ENCODE measurements at places on chromosomes 7 and 10.

DNA sequence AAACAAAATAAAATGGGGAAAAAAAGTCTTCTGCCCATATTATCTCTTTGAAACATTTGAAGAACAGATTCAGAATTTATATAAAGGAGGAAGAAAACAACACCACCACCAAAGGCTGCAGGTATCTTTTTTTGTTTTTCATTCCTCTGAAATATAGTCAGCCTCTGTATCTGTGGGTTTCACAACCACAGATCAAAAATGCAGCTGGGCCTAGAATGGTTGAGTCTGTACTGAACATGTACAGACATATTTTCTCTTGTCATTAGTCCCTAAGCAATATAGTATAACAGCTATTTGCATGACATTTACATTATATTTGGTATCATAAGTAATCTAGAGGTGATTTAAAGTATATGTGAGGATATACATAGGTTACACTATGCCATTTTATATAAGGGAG is 559.7 kb upstream of the LRRN3 start:
- DNase-seq: no peak

DNA sequence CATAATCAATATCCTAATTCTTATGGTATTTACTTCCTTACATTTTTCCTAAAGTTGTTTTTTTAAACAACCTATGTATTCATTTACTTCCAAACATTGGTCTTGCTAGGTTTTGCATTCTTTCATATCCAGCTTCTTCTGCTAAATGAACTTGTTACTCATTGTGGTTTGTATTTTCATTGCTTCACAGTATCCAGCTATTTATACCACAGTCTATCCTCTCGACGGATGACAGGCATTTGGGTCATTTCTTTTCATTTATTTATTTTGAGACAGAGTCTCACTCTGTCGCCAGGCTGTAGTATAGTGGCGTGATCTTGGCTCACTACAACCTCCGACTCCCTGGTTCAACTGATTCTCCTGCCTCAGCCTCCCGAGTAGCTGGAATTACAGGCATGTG is 66.8 kb downstream of the CCDC6 start:
- DNase-seq: no peak

GRCh38 chr7:18708204-18708603 is 212.7 kb downstream of the HDAC9 start:
- no peak for DNase-seq

- no peak for DNase-seq
These were observed 27.0 kb downstream of the KCNH2 start for GRCh38 chr7:150951181-150951520.

DNA sequence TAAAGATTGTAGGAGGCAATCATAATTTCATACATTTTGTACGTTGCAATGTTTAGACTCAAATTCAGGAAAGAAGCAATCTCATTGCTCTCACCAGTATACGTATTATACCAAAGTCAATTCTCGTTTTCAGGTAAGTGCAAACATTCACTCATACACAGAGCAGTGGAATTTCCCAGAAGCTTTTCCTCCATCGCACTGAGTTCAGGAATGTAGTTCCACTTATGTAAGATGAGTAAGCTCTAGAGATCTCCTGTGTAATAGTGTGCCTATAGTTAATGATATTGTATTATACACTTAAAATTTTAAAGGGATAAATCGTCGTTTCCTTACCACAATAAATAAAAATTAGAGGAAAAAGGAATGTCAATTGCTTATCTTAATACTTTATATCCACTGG is 470.8 kb upstream of the KCND2 start:
- DNase-seq: no peak

GRCh38 chr7:706721-707120 is 19.8 kb upstream of the DNAAF5 start:
- DNase-seq: no peak

DNA sequence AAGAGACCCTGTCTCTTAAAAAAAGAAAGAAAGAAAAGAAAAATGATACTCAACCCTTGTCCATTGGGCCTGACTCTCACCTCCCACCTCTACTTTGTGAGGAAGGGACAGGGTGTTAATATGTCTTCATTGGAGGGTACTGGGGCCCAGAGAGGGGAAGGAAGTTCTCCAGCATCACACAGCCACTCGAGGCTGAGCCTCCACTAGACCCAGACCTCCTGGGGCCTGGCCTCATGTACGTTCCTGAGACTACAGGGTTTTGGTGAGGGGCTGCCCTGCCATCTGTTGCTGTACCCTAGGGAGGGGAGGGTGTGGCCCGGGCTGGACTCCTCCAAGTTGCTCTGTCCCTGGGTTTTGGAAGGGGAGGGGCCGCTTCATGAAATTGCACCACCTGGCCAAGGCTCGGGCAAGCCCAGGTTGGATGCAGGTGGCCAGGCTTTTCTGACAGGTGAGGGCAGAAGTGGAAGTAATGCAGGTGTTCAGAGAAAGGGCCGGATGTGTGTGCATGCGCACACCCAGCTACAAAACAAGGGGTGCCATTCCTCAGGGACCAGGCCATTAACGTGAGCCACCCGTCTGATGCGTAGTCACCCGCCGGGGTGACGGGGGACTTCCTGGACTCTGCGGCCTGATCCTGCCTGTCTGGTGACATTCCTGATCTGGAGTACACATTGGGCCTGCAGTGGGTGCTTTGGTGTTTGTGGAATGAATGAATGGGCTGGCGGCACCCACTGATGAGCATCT is 21.7 kb downstream of the GTF2IRD1 start:
- DNase-seq: no peak

Measured in stimulated activated CD4-positive, alpha-beta T cell treated with anti-CD3 and anti-CD28 coated beads, Interleukin-12 subunit alpha, Interleukin-12 subunit beta, amount 100 ng/mL, for 24 hours (primary cell).